GM06990 (cell line): ENCODE measurements at places on chromosomes 11 and 22.

DNA sequence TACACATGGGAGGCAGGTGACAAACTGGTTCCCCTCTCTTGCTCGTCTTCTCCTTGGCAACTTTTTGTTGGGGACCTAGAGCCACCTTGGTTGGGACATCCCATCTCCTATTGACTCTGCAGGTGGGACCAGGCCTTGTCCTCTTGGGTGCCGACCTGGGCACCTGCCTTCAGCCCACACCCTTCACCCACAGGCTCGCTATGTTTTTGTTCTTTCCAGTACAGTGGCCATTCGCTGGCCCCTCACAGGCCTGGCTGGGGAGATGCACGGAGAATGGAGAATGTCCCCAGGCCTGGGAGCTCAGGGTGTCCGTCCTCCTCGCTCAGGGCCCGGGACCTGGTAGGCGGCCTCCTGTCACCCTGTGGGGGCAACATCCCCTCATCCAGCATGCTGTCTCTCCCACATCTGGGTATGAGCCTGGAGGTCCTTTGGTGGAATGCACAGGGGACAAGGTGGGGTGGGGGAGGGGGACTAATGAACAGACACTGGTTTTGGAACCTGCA lies 14.9 kb upstream of the OMP start:
- no peak for DNase-seq

DNA sequence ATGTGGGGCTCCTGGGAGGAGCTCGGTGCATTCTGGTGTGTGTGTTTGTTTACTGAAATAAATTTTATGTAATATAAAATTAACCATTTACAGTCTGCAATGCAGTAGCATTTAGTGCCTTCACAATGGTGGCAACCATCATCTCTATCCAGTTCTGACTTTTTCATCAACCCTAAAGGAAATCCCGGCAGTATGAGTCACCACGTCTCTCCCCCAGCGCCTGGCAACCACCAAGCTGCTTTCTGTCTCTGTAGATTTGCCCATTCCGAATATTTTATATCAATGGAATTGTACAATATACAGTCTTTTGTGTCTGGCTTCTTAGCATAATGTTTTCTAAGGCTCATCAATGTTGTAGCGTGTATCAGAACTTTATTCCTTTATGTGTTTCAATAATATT lies 300.5 kb downstream of the MIAT start:
- no peak for DNase-seq

DNA sequence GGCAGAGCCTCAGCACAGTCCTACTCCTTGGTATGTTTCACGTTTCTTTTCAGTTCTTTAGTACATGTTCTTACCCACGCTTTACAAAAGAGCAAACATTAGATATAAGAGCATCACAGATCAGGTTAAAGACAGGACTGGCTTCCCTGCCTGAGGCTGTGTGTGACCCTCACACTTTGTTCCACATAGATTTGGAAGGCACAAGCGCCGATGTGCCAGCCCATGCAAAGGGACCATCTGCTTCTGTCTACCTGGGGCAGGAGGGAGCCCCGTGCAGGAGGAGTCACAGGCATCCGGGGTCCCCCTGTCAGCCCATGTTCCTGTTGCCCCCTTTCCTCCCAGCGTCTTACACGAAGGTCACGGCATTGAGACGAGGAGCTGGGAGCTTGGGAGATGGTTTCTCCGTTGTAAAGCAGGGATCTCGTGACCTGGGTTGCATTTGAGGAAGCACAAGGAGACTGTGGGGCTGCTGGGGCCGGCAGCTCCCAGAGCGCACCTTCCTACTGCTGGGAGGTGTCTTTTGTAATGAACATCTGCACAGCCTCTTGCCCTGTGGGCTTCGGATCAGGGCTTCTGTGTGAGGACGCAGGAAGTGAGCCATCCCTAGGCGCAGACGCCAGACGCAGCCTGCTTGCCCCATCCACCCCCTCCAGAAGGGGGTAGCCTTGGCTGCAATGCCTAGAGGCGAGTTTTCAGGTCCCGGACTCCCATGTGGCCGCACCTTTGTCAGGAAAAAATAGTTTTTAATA lies 72.6 kb downstream of the SCN3B start:
- DNase-seq = no peak

- no peak for DNase-seq
These were observed 16.6 kb downstream of the SLC43A3 start for GRCh38 chr11:57410287-57410686.

DNA sequence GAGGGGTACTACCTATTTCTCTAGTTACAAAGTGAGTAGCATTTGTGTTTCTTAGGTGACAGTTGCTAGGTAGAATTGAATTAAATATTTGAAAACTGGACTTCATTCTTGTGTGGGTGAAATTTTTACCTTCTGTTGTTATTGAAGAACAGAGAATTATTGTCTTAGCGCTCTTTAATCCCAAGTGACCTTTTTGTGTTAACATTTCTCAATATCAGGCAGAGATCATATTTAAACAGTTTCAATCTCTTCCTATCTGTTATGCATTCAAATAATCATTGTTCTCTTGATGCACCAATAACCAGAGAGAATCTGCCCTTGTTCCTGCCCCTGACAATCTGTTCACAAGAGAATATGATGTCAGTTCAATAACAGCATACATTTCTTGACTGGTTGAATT lies 14.2 kb downstream of the KMT2A start:
- no peak for DNase-seq

- DNase-seq = no peak
These were observed 110.9 kb downstream of the TSPAN18 start for GRCh38 chr11:44837661-44838060.

- no peak for DNase-seq
These were observed 400.7 kb downstream of the MN1 start for GRCh38 chr22:27400811-27401210.

DNA sequence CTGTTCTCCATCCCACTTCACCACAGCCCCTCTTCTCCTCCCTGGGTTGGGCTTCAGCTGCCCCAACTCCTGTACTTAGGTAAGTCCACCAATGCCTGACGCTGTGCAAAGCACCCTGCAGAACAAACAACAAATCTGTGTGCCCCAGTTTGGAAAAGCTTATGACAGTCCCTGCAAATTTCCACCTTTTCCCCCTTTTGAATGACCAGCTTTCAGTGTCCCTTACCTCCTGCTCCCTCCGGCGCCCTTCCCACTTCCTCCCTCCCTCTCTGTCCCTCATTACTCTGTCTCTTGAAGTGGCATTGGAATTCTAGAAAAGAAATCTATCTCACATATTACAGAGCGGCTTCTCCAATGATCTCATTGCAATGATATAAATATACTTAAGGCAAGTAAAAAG lies 352.9 kb upstream of the B3GAT1 start:
- DNase-seq = no peak

DNA sequence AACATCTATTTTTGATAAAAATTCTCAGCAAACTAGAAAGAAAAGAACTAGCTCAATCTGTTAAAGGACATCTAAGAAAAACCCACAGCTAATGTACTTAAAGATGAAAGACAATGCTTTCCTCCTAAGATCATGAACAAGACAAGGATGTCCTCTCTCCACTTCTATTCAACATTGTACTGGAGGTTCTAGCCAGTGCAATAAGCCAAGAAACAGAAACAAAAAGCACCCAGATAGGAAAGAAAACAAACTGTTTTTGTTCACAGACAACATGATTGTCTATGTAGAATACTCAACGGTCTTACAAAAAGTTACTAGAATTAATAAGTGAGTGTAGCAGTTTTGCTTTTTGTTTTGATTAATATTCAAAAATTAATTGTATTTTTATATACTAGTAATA lies 7.8 kb downstream of the CD3D start:
- DNase-seq = no peak

DNA sequence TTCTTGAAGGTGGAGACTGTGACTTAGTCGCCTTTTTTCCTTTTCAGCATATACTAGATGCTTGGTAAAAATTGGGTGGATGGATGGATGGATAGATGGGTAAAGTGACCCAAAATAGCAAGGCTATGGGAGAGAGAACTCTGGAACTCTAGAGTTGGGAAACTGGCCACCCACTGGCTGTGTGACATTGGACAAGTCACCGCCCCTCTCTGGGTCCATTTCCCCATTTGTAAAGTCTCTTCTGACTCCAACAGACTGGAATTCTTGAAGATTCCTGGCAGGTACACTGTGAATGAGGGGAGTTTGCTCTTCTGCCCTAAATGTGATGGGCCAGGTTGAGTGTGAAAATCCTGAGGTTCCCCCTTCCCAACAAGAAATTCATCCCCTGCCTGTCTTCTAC lies 8.0 kb downstream of the TKFC start:
- no peak for DNase-seq
